Effector CD4-positive, alpha-beta T cell (primary cell): ENCODE measurements at places on chromosomes 2 and 18.

DNA sequence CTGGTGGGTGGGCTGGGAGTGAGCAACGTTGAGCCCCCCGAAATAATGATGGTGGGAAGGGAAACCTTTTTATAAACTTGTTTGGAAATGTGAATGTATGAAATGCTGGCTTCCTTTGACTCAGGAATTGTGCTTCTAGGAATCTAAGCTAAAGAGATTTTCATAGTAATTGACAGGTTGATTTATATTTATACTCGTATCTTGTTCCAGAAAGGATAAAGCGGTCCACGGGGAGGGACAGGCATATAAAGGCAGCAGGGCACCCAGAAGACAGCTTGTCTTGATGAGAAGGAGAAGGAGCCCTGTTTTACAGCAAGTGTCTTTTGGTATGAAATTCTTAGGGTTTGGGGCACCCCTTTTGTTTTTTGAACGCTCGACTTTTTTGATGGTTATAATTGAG lies 157.8 kb downstream of the AGAP1 start:
- no peak for DNase-seq

GRCh38 chr2:170985407-170985806 lies 56.4 kb downstream of the GORASP2 start:
- DNase-seq: no peak

GRCh38 chr2:152410165-152410597 lies 75.2 kb downstream of the FMNL2 start:
- DNase-seq: no peak

GRCh38 chr2:44766220-44766619 lies 175.3 kb upstream of the SIX3 start:
- DNase-seq: no peak

GRCh38 chr18:3995476-3996102 lies 459.5 kb downstream of the DLGAP1 start:
- DNase-seq: peak; percentile 13

DNA sequence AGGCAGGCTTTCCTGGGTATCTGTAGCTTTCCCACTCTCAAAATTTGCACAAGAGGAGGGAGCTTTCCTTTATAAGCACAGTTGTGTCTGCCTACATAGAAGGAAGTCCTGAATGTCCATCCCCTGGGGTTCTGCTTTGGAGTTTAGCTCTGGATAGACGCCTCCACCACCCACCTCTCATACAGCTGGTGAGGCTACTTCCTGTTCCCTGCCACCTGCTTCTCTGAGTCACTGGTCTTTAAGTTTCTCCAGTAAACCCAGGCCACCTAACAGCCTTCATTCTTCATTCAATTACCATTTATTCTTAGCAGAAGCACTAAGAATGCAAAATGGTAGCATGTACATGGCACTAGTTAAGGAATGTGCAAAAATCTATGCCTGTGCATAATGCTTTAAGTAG lies 407.8 kb downstream of the CDH2 start:
- DNase-seq: no peak
